WTC11 (cell line): ENCODE measurements at places on chromosomes 13 and 19.

DNA sequence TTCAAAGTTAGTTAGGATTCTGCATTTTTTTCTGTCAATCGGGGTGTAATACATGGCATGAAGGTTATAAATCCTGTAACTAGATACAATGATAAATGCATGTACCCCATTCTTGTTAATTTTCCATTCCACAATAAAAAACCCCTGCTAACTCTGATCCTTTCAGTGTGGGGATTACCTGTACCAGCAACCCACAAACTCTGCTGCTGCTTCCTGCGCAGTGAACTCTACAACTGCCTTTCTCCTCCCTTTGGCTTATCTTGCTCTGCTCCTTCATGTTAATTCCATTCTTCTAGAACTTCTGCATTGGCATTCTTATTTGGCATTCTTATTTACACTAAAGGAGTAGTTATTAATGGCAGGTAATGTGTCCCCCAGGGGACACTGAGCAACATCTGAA is 273.1 kb downstream of the KLF12 start:
- no peak for DNase-seq

- no peak for DNase-seq
These were observed 3.1 kb downstream of the PRKACA start for GRCh38 chr19:14114439-14114838.

- peak; percentile 25 for DNase-seq
These were observed 28.1 kb upstream of the WDR18 start for GRCh38 chr19:955803-956765.

DNA sequence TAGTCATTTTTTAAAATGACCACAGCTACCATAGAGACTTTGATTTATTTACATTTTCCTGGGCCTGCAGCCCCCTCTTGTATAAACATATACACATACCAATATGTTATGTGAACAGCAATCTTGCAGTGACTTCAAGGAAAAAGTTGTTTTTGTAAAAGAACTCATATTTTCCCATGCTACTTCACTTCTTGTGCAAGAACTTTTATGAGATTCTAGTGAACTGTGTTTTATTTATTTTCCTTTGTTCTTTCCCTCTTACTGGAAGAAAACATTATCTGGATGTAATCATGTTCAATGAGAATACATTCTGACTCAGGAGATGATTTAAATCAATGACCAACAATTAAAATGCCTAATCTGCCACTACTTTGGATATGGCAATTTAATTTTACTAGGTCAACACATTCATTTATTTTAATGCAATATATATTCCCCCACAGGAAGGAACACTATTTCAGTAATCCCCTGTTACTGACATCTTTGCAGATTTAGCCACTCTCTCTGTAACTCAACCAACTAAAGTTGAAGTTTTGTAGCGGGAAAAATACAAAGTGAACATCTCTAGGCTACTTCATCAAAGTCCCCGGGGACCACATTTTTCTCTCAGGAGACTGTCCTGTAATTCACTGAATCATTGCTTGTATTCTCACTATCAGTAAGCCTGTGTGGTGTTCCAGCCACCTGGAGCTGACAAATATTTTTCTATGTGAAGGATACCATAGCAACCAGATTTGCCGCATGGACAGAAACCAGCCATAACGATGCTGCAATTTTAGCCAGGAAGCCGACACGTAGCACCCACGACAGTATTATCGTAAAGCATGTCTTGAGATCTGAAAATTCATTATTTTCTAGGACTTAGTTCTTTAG is 90.5 kb downstream of the STARD13 start:
- no peak for DNase-seq

- DNase-seq = no peak
These were observed 807.7 kb upstream of the GPC6 start for GRCh38 chr13:92418818-92419412.

DNA sequence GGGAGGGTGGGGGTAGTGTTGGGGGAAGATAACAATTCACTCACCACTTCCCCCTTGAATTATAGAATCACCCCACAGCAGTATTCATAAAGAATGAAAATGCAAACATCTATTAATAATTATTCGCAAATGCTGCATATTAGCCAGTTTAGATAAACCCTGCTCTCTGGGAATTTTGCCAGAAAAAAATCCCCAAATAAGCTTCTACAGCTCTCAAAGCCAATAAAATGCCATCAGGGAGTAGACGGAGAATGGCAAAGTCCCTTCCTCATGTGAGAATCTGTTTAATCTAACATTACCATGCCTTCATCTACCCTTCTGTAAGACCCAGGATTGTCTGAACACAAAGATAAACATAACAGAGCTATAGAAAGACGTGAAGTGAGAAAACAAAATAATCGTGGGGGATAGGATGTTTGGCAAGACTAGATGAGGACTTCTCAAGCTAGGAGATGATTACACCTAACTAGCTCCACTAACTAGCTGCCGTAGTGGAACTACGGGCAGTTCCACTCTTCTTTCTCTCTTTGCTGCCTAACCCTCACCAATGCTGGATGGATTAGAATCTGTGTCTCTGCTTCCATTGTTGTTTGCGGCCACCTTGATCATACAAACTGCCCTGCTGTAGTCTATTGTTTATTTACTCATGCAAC is 32.4 kb upstream of the CACNA1A start:
- DNase-seq = no peak

- no peak for DNase-seq
These were observed 122.9 kb upstream of the MAB21L1 start for GRCh38 chr13:35599384-35599783.

DNA sequence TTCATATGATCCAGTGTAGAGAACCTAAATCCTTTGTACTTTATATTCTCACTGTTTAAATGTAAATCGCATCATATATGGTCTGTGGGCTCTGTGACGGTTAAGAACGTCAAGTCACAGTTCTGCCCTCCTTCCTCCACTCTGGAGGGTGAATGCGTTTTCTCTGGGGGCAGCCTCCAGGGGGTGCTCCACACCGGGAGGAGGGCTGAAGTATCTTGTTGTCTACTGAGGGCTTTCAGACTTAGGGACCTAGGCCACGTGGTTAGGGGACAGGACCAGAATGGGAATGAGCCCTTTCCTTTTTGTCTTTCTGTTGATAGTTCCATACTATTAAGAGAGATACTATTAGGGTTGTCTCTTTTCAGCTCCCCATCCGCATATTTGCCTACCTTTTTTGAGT is 504.9 kb downstream of the FGF9 start:
- DNase-seq = no peak

DNA sequence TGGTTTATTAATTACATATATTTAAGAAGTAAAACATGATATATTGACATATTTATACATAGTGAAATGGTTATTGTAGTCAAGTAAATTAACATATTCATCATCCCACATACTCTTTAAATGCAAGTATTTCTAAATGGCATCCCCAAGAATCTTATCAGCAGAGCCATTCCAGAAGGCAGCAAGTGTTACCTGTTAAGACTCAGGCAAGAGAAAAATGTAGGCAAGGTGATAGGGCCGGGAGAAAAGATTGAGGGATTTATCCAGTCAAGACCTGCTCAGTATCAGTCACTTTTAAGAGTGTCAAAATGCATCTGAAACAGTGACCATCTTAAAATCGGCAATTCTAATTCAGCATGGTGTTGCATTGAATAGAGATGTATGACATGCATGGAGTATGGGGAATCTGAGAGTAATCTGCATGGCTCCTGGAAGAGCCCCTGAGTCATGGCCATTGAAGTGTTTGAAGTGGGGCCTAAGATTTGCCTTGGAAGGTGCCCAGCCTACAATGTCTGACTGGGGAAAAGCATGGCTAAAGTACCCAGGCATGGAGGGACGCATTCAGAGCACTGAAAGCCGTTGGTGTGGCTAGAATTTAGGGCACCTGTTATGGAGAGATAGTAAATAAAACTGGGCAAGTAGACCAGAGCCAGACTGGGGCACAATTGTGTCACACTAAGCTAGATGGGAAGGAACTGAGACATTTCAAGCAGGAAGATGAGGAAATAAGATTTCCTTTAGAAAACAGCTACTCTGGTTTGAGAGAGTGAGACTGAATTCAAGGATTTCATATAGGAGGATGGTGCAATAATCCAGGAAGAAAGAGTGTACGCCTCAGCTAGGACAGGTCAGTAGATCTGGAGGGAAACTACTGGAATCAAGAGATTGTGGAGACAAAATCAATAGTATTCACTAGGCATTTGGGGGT is 25.0 kb upstream of the C1QTNF9B start:
- DNase-seq = no peak

DNA sequence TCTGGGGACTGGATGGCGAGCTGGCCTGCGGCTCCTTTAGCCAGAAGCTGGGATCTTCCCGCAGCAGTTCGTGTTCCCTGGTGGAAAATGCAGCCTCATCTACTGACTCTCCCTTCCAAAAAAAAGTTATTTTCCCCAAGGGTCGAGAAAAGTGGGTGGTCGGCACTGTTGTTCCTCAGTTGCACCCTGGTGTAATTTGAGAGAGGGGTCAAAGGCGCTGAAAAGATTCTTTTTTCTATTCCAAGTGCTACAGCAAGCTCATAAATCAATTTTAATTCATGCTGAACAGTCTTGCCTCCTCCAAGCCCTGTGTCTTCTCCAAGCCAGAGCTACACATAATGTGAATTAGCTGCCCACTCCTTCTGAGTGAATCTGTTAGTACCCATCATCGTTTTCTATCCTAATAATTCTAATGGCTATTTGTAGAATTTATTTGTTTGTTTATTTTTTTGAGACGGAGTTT is 774 bp downstream of the SLC25A15 start:
- DNase-seq = no peak

- DNase-seq = no peak
These were observed 242.0 kb downstream of the NDFIP2 start for GRCh38 chr13:79722885-79723445.

DNA sequence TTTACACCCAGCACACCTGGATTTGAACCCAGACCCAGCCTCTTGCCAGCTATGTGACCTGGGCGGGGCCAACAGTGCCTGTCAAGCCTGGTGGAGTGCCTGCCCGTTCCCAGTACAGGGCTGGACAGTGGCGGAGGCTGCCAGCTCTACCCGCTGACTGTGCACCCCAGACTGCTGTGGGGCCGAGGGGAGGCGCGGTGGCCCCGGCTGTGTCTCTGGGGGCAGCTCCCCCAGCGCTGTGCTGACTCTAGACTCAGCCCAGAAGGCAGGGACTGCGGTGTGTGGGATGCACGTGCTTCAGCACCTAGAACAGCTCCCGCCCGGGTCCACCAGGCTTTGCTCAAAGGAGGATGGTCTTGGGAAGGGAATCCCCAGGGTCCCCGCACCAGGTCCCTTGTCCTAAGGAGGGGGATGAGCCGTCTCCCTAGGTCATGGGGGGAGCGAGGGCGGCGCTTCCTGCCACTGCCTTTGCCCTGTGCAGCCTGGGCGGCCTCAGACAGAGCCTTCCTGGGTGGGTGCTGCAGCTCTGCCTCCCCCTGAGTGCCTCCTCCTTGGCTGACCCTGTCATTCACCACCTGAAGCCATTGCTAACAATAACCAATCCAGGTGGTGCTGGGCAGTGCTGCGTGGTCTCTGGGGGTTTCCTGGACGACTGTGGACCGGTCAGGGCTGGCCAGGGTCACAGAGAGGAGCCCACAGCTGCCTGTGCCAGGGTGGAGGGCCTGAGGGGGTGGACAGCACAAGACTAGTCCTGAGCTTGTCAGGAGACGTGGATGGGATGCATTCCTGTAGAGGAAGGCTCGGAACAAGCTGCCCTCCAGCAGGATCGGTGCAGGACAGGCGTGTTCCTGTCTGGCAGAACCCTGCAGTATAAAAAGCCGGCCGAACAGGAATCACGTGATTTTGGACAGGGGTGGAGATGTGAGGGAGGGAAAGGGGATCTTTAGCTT is 18.6 kb downstream of the TMEM255B start:
- DNase-seq = peak; percentile 81

DNA sequence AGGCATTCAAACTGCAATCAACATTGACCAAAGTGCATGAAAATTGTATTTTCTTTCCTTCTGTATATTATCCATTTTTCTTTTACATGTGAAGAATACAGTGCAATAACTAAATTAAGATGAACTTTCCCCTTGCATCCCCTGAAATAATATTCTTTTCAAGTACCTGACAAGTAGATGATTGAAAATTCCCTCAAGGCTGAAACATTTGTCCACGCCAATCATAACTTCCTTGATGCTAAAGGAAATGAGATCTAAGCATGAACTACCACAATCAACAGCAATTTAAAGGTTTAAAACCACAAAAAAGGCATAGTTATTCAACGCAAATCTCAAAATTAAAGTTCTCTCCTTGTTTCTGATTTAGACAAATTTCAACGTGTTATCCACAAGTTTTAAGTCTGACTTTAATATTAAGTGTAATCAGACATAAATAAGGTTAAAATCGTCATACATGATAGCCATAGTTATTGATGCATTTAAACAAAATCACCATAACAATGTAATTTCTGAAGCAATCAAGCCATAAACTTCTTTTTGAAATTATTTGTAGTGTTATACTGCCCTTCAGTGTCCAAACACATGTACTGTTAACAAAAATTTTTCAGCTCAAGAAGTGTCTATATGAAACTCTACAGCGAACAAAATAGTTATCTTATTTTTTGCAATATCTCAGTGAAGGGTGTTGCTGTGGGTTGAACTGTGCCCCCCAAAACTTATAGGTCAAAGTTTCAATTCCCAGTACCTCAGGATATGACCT is 169.5 kb downstream of the DCLK1 start:
- DNase-seq = no peak

DNA sequence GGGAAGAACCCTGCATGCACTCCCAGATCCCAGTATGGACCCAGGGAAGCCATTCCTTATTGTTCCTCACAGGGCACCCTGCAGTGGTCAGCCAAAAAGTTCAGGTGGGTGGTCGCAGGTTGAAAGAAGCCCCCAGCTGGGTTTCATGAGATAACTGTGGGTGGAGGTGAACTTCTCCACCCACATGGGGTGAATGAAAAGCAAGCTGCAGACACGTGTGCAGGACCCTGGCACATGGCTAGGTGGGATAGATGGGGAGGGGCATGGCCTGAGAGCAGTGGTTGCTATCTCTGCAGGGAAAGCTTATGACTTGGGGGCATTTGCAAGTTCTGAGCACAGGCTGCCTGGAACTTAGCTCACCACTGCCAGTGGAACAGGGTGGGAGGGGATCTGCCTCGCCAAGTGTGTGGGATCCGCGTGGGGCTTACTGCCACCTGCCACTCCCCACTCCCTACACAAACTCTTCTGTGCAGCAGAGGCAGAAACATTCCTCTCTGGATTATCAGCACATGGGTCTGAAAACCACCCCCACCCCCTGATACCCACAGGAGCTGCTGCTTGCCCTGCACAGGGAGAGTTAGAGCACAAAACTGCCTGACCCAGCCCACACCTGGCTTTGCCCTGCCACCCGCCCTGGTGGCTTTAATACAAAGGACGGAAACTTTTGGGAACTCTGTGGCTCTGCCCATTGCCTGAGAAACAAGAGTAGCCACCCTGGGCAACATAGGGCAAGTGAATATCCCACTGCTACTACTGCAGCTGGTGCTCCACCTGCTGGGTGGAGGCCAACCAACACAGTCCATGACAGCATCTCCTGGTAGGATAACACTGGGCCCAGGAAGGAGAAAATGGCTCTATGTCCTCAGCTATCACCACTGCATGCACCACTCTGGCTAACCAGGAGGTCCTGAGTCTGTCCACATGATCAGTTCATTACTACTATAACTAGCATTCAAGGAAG is 24.4 kb downstream of the PLA2G4C start:
- peak; percentile 34 for DNase-seq

DNA sequence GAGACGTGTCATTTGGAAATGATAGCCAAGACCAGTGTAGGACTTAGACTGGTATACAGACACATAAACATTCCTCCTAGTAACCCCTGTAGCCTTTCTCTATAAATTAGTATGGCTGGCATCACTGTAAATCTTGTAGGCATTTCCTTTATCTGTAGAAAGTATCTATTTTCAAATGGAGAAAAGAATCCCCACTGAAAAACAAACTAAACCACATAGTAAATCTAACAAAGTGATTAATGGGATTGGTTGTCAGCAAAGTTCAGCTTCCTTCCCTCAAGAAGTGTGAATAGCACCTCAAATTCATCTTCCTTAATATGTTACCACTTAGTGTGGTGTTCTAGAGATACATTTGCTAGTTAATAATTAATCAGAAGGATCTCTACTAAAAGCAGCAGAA is 119.4 kb upstream of the NBEA start:
- DNase-seq = no peak
